Naive thymus-derived CD8-positive, alpha-beta T cell (primary cell): ENCODE measurements at places on chromosomes 6 and 20.
A peak's percentile ranks its signal among the peaks of the same experiment; 100 is the strongest.

GRCh38 chr6:74447013-74447412, 751.0 kb downstream of the CD109 start:
- DNase-seq, result no peak

GRCh38 chr20:47720636-47721427, 64.4 kb downstream of the SULF2 start:
- no peak for DNase-seq

DNA sequence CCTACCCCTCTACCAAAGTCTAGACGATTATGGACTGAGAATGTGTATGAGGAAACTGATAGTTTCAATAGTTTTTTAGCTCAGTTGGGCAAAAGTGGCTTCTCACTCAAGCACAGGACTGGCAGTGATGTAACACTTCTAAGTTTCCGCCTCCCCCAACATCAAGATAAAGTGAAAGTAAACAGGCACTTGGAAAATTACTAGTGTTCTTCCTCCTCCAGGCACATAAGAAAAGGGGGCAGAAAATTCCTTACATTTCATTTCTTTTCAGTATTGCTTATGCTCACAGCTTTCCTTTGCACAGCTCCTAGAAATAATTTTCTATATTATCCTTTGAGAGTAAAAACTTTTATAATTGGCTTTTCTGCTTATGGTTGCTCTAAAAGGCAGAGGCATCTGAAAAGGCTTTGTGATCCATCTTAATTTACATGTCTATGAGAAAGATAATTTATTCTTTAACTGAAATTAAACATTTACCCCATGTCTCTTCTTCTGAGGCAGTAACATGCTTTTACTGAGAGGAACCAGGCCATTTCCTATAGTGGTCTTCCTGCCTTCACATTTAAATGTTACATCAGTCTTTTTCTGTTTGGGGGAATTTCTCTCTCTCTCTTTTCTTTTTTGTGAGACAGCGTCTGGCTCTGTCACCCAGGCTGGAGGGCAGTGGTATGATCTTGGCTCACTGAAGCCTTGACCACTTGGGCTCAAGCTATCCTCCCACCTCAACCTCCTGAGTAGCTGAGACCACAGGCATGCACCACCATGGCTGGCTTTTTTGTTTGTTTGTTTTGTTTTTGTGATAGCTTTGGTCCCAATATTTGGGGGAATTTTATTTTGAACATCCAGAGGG, 65.0 kb upstream of the EEF1A1 start:
- peak; percentile 68 for DNase-seq

DNA sequence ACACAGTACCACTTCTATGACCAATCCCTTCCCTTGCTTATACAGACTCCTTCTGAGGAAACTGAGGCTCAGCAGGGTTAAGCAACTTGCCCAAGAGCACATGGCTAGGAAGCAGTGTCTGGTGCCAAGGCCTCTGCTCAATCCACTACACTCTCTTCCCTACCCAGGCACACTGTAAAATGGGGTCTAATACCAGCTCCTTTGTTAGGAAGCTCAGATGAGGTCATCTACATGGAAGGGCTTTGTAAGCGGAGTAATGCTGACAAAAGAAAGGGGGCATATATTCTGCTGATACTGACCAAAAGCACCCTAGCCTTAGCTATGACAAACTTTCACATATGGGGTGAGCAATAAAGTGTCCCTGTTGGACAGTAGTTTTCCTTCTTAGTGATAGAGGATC, 9.1 kb downstream of the TRIM26 start:
- DNase-seq, result no peak

DNA sequence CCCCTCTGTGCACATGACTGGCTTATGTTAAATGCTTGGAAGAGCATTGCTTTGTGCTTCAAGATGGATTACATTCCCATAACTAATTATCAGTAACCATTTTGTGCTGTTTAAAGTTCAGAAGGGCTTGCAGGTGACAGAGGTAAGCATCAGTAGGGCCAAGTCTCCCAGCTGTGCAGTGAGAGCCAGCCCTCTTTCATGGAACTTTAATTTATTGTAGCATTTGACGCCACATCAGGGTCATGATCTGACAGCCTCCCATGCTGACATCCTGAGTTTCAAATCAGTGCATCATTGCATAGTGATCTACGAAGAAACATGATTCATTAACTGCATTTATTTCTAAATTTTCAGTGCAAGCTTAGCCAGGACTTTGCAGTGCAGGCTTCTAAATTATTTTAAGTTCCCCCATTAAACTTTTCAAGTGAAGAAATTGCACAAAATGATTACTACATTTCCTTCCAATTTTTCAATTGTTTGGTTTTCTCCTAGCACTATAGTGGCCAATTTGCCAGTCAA, 380.9 kb downstream of the UTRN start:
- DNase-seq, result no peak

DNA sequence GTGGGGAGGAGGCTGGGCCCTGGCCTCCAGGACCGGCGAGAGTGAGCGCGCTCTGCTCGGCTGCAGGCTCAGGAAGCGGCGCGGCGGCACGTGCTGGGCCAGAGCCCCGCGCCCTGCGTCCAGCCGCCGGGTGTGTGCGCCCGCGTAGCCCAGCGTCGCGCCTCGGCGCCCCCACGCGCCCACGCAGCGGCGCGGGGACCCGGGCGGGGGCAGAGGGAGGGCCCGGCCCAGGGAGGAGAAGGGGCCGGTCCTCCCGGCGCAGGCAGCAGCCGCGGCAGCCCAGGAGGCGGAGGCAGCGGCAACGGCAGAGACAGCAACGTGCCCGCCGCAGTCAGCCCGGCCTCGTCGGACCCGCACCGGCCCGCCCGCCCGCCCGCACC, at the start of gene EYA2:
EYA2 (plus strand) TSS at position 265 of the 380 bp plus-strand sequence. CDS start 95,168 bp downstream, outside the sequence.
- DNase-seq, result no peak

- no peak for DNase-seq
Observed at GRCh38 chr6:137861550-137862337, 5.3 kb upstream of the TNFAIP3 start.

- no peak for DNase-seq
Observed at GRCh38 chr20:61271312-61272231, 19.5 kb downstream of the CDH4 start.
